ENCODE measurements at places on chromosomes 2 and 18. TPM values are rescaled to one million over a fixed set of nuclear protein-coding genes. Genes with fewer than 3 reads are reported as not detected.

KRTCAP3 gene
- total RNA-seq = 9.0 TPM

DNA sequence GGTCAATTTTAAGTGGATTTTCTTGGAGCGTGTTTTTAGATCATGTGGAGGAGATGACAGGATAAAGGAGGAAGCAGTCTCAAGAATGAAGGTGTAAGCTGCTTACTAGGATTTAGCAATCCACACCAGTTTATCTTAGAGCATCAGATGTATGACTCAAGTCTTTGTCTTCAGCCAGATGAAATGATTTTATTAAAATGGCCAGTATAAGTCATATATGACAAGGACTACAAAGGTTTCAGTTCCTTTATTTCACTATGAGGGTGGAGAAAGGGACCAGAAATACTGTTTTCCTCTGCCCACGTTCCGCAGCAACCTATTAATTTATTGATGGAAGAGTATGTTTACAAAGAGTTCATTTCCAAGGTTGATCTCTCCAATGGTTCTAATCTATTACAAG lies 970.5 kb upstream of the SLC39A10 start:
- no peak for DNase-seq

GRCh38 chr18:29248805-29249204 lies 1071.9 kb upstream of the CDH2 start:
- no peak for DNase-seq

GRCh38 chr18:48592540-48593171 lies 53.8 kb downstream of the CTIF start:
- peak; percentile 63 for DNase-seq

- DNase-seq = no peak
Observed at GRCh38 chr2:20153131-20153851, 71.6 kb downstream of the SDC1 start.
